A673 (cell line): ENCODE measurements at places on chromosomes 12 and 14. TPM values are rescaled to one million over a fixed set of nuclear protein-coding genes. Genes with fewer than 3 reads are reported as not detected.
A peak's percentile ranks its signal among the peaks of the same experiment; 100 is the strongest.

- no peak for DNase-seq
Measured at GRCh38 chr12:62604373-62604772, 137.7 kb downstream of the MON2 start.

Gene RNASE9
- total RNA-seq: not detected in 2 replicates

DNA sequence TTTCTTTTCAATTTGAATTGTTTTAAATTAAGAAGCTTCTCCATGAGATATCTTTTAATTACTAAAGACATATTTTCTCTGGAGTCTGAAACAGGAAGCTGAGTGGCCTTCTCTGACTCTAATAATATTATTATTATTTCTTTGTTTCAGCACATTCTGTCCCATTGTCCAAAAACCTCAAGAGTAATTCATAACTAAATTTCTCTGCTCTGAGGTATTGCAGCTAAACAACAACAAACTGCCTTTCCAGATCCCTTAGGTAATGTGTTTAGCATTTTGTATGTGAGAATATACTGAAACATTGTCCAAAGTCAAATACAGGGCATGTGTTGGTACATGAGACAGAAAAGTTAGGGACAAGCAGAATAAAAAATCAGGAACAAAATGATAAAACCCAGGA lies 199.0 kb upstream of the FAR2 start:
- DNase-seq: no peak

- DNase-seq: no peak
Measured at GRCh38 chr14:67746927-67747326, 45.2 kb downstream of the RDH12 start.

- DNase-seq: no peak
Measured at GRCh38 chr12:18402872-18403611, 141.7 kb downstream of the PIK3C2G start.

- peak; percentile 18 for DNase-seq
Measured at GRCh38 chr12:72547573-72547972, 275.4 kb downstream of the TRHDE start.

DNA sequence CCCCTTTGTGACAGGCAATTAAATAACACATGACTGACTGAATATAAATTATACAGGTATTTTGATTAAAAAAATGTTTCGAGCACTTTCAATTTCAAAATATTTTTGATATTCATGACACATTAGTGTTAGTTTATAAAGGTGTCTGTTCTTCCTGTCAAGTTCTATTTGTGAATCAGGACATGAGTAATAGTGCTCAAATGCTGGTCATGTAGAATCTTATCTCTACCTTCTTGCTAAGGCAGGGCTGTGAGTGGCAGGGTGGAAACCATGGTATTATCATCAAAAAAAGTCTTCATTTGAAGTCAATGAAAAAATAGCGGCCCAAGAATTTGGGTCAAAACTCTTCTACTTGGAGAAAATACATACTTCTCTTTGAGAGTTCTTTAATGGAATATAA lies 250.2 kb downstream of the DACT1 start:
- DNase-seq: no peak

DNA sequence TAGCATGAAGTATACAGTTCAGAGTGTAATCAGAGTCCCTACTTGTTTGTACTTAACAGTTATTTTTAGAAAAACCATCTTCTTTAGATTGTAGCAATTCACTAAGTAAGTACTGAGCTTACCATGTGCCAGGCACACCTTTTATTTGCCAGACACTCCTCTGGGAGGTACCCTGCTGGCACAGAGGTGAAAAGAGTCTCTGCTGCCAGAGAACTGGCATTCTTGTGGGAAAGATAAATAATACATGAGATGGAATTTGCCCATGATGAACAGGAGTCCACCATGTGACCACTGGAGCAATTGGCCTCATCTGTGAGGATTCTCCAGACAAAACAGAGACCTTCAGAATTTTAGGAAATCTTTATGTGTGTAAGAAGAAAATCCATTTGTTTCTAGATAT lies 199.3 kb upstream of the SLC16A7 start:
- DNase-seq: no peak

Gene ADAMTS20
- 0.17 and 0.28 TPM in 2 replicates for total RNA-seq

Gene PLD4
- not detected in 2 replicates for total RNA-seq

Gene CFAP251
- 5.5 and 7.5 TPM in 2 replicates for total RNA-seq

GRCh38 chr12:6899427-6899826 lies 5.2 kb upstream of the LRRC23 start:
- no peak for DNase-seq

GRCh38 chr14:50854521-50854920 lies 17.3 kb upstream of the ABHD12B start:
- no peak for DNase-seq

GRCh38 chr14:25215607-25216006 lies 165.7 kb upstream of the STXBP6 start:
- DNase-seq: no peak

GRCh38 chr14:101177301-101177971 lies 273.9 kb upstream of the RTL1 start:
- no peak for DNase-seq

- peak; percentile 85 for DNase-seq
Measured at GRCh38 chr14:64762044-64763034, 58.1 kb downstream of the PLEKHG3 start.

GRCh38 chr14:33930439-33930838 lies 20.4 kb downstream of the EGLN3 start:
- peak; percentile 79 for DNase-seq

Gene PLEKHA5
- total RNA-seq: 14.0 and 17.7 TPM in 2 replicates
